ENCODE measurements at places on chromosomes 13 and 19.

DNA sequence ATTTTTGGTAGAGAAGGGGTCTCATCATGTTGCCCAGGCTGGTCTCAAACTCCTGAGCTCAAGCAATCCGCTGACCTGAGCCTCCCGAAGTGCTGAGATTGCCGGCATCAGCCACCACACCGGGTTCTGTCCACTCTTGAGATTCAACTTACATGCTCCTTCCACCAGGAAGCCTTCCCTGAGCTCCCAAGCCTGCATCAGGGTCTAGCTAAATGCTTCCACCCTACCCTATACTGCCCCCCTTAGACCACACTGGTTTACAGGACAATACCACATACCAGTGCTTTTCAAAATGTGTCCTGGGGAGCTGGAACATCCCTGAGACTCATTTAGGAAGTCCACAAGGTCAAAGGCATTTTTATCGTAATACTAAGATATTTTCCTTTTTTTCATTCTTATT is 15.1 kb upstream of the CACNG8 start:
- peak; percentile 50 for DNase-seq

DNA sequence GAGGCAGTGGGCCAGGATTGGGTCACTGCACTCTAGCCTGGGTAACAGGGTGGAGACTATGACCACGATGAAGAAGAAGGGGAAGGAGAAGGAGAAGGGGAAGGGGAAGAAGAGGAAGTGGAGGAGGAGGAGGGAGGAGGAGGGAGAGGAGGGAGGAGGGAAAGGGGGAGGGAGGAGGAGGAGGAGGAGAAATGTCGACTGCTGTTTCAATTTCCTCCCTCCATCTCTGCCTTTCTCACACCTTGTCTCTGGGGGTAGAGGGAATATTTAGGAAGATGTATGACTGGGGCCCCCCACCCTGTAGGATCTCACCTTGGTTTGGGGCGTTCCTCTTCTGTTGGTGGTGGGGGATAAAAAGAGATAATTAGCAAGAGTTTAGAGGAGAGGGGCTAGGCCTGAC is 3.8 kb downstream of the TNNT1 start:
- no peak for DNase-seq

- no peak for DNase-seq
These were observed 2.0 kb downstream of the COL4A1 start for GRCh38 chr13:110305001-110305400.

- peak; percentile 96 for DNase-seq
These were observed at the start of the genes MAN2B1 and WDR83 for GRCh38 chr19:12666265-12667048. TSS of gene MAN2B1 (minus strand) at chr19:12666742. CDS start at chr19:12666701, 41 bp downstream. TSS of gene WDR83 (plus strand) at chr19:12666807. CDS start at chr19:12669791, 2,984 bp downstream.
